ENCODE measurements at places on chromosomes 2 and 18. TPM values are rescaled to one million over a fixed set of nuclear protein-coding genes. Genes with fewer than 3 reads are reported as not detected.

DNA sequence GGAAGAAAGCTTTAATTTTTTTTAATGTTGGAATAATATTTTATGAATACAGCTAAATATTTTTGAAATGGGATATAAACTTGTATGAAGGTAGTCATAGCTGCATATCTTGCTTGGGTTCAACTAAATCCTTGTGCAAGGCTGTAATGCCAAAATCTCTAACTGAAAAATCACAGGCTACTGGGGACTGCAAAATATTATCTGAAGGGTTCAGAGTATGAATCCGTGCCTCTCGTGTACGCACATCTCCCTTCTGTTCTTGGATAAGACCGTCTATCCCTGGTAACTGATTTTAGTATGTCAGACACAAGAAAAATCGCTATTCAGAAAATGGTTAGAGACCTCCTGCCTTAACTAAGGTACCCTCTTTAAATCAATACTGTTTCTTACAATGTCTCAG, 71.8 kb downstream of the ACVR1 start:
- DNase-seq: no peak

ROCK2 gene
- 31.3 TPM for total RNA-seq

DNA sequence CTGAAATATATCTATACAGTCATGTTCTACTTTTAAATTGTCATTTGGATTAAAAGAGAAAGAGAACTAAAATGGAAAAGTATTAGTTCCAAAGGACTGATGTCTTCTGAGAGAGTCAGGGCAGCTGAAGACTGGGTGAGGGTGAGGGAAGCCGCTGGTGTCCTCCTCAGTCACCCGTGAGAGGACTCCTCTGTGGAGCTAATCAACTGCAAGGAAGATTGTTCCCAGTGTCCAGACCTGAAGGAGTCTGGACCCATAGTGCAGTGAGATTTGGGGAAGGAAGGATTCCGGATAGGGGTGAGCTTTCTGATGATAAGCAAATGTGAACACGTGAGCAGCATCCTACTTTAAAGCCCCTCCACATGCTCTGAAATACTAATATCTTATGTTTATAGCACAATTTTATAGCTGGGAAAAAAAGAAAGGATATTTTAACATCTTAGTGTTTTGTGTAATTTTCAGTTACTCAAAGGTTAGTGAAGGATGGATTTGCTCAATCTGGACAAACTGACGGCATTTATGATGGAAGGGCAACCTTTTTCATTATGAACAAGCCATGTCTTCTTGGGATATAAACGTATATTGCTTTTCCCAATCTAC, 134.5 kb upstream of the TTC39C start:
- no peak for DNase-seq

DNA sequence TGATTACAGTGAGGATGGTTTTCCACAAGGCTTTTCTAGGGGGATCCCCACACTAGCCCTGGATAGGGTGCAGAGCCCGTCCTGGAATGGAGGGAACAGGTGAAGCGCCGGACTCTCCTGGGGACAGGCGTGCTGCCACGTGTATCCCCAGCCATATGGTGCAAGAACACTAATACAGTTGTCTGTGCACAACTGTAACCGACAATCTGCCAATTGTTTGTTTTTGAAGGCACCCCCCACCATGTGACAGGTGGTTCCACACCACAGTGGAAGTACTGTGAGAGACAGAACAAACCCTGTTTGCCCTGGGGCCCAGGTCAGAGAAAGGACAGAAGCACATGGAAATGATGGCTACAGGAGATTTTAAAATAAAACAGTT, 52.9 kb downstream of the MYCN start:
- no peak for DNase-seq
